ENCODE measurements at places on chromosomes 7 and 10.
A peak's percentile ranks its signal among the peaks of the same experiment; 100 is the strongest.

- no peak for DNase-seq
These were observed 382.7 kb upstream of the FOXK1 start for GRCh38 chr7:4299431-4299830.

DNA sequence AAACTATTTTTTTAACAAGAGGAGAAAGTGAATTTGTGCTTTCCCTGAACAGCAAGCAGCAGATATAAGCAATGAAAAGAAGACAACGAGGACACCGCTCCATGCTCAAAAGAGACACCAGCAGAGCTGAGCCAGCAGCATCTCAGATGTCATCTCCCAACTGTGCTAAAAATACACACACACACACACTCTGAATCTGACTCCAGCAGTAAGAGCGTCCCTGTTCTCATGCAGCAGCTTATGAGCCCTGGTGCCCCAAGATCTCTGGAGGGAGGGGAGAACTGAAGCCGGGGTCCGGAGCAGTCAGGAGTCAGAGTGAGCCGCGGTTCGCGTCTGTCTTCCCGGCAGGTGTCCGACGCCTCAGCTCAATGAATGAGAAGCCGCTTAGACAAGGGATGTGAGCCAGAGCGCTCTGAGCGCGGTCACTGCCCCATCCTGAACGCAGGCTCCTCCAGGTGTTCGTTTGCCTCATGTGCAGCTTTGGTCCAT lies 49.2 kb downstream of the SVIL start:
- DNase-seq: no peak

DNA sequence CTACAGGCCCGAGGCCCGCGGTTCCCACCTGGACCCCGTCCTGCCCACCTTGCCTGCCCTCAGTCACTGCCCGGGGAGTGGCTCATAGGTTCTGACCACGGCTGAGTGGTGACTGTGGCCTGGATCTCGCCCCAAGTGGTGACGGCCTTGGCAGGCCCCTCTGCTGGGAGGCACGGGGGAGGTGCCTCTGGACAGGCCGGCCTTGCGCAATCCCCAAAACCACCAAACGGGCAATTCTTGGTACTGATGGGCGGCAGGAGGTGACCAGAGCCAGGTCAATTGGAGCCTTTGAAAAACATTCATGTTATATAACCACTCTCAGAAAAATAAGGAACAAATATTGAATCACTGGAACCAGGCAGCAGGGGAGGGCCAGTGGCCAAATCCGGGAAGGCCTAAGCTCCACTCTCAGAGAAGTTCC lies 83.4 kb downstream of the PRKAG2 start:
- DNase-seq: no peak

DNA sequence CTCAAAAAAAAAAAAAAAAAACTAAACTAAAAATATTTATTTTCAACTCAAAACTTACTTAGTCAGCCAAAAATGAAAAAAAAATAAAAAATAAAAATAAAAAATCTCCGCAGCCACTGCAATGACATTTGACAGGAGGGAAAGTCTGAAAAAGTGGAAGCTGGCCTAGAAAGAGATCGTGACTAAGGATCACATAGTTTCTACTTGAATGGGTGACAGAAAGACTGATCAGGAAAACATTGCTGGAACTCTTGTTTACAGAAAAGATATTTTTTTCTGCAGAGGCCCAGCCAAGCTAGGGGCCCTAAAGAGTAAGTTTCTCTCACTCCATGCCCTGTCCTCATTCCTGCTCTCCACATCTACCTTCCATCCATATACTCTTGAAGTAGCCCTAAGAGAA lies 92.8 kb upstream of the KCND2 start:
- no peak for DNase-seq

DNA sequence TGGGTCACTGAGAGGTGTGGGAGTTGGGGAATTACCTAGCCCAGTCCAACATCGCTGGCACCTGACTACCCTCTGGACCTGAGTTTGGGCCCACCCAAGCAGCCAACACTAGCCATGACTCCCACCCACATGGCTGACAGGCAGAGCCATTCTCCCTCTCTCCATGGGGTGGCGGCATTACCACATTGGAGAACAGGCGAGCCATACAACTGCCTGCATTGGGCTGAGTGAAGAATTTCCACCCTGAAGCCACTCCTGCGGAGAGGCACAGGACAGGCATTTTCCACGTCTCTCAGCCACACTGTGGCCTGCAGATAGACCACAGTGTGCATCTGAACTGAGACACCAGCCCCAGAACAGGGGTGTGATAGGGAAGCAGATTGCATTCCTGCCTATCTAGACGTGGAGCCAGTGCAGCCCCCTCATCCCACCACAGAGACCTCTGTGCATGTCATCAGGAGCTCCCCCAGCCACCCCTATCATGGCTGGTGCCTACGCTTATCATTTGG lies 58.2 kb upstream of the ANTXRL start:
- no peak for DNase-seq

GRCh38 chr7:151410405-151411390 lies 860 bp upstream of the WDR86 start:
- DNase-seq: no peak

GRCh38 chr10:103232131-103232673 lies 13.5 kb upstream of the RPEL1 start:
- no peak for DNase-seq

GRCh38 chr10:52258799-52259425 lies 55.2 kb upstream of the DKK1 start:
- no peak for DNase-seq

DNA sequence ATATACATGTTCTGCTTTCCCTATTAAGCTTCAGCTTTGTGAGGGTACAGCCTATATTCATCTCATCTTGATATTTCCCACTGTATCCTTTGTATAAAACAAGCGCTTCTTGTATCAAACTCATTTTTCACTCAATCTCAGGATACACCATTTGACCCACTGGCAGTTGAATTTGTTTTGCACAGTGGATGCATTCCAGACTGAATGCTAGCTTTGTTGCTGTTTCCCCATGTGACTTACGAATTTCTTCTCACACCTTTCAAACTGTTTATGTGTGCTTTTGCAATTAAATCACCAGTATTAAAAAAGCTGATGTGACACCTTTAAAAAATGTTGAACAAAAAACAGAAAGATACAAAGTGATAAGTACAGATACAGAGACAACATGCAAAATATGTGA lies 180.9 kb downstream of the ZNF438 start:
- no peak for DNase-seq

DNA sequence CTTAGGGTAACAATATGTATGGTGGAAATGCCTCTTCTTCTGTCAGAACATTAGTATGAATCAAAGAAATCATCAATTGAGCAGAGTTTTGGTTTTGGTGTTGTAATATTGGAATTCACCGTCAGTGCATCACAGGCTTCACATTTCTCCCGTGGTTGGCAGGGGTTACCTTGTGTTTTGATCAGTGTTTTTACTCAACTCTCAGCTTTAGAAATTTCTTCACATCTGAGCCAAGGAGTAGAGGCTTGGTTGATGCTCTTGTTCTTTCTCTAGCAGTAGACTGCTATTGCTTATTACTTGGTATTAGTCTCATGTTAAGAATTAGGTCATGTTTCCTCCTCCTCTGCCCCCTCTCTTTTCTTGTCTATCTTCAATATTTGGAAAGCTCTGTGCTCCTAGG lies 188.8 kb upstream of the SMIM30 start:
- no peak for DNase-seq

GRCh38 chr7:25638590-25639244 lies 410.4 kb upstream of the NPVF start:
- no peak for DNase-seq

DNA sequence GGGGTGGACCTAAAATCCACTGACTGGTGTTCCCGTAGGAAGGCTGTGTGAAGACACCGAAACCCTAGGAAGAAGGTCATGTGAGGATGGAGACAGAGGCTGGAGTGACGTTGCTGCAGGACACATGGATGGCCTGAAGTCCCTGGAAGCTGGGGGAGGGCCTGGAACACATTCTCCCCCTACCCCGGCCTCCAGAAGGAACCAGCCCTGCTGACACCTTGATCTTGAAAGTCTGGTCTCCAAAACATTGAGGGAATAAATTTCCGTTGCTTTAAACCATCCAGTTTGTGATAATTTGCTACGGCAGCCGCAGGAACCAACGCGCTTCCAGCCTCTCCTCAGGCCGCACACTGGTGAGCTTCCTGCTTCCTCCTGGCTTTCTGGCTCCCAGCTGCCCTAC lies 288.2 kb downstream of the GLRX3 start:
- DNase-seq: no peak

- DNase-seq: no peak
These were observed 29.1 kb downstream of the POLL start for GRCh38 chr10:101558671-101559595.

- no peak for DNase-seq
These were observed 167.1 kb upstream of the ZMIZ1 start for GRCh38 chr10:78901694-78902093.

DNA sequence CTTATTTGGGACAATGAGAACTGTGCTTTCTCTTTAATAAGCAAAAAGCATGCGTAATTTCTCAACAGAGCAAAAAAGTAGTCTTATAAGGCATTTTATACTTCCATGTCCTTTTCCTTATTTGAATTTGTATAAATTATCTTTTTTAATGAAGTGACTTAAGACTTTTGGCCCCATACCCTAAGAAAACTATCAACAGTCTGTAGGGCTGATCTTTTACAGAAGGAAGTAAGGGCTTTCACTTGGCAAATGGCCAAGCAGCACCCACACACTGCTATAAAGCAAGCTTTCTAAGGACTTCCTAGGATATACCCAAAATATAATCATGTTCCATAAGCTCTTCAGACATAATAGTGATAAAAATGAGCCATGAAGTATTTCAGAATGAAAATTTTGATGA lies 3.4 kb downstream of the CRPPA start:
- DNase-seq: no peak

DNA sequence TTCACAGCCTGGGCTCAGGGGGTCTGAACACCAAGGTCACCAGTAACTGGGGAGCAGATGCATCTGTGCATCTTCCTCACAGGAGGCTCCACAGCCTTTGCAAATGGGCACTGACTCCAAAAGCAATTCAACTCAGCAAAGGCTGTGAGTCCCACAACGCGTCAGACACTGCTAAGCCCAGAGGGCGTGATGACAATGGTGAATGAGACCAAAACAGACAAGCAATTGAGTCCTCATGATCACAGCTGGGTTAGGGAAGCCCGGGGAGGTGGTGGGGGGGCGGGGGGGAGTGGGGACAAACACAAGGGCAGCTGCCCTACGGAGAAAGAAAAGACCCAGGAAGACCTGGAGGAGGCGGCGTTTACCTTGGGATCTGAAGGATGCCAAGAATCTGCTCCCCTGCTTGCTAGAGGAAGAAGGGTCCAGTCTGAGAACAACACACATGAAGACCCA lies 61.6 kb upstream of the RNF32 start:
- no peak for DNase-seq

GRCh38 chr10:128007971-128008370 lies 101.1 kb downstream of the PTPRE start:
- no peak for DNase-seq

GRCh38 chr7:153452661-153453060 lies 599.5 kb upstream of the DPP6 start:
- no peak for DNase-seq

DNA sequence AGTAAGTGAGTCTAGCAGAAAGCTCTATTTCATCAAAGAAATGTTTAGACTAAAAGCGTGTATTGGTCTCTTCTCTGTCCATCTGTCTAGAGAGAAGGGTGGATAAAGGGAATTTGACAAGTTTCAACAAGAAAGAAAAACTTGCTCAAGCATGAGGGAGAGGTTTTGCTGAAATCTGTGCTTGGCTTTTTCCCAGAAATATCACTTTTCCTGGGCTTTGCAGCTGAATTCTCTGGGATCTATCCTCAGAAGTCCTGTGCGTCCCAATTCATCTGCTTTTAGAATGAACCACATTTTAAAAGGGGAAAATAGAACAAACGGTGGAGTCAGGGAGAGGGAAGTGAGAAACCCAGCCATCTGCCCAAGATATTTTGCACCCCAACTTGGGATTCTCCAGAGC lies 59.6 kb upstream of the CELF2 start:
- DNase-seq: no peak

- DNase-seq: no peak
These were observed 99.9 kb downstream of the MPP7 start for GRCh38 chr10:28202941-28203352.

DNA sequence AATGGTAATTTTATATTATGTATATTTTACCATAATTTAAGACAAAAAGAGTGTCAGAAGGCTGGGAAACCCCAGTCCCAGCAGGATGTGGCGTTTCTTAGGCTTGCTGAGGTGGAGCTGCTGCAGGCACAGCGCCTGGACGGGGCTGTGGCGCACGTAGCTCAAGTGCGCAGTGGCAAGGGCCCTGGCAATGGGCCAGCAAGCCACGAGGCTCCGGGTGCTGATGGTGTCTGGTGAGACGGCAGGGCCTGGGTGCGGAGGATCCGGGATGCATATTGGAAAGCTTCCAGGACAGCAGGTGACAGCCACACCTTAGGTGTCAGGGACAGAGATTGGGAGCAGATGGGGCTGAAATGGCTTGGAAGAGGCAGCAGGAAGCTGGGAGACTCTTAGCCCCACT lies 37.2 kb downstream of the CLEC2L start:
- DNase-seq: peak; percentile 80

GRCh38 chr7:33677556-33677955 lies 227.8 kb upstream of the BMPER start:
- no peak for DNase-seq

DNA sequence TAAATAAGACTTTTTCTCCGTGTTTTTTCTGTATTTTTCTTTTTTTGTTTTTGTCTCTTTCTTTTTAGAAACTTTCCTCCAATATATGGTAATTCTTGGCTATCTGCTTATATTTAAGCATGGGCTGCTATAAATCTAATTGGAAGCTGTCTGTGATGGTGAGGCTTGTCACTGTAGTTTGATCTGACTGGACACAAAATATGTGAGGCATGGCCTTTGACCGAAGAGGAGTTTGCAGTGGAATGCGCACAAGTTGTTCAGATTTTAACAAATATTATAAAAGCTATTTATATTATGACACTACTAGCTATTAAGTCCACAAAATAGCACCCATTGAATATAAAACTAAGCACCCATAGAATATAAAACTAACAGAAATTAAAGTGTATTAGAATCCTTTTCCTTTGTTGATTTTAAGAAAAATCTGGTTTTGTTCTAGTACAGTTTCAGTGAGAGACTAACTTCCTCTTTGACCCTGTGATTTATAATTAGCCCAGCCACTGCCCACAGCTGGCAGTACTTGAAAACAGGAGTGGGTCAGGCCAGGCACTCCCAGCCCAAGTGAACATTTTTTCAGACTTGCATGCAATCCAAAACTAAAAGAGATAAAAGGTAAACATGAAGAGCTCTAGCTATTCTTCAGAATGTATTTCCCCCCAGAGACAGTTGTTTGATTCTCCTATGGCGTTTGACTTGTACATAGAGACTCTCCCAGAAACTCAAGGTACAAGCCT lies 69.9 kb upstream of the FGL2 start:
- no peak for DNase-seq

DNA sequence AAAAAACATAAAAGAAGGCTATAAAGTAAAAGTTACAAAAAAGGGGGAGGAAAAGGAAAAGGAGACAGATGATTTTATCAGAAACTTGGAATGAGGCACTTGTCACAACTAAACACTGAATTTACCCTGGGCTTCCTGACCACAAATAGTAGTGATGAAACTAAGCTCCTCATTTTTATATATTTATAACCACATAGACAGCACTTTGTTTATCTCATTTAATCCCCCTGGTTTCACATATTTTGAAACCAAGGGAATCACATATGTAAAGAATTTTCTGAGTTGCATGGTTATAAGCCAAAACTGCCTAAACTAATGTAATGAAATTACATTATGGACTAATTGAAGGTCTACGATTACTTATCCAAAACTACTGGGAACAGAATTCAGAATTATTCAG lies 39.6 kb upstream of the MET start:
- no peak for DNase-seq

GRCh38 chr7:41578700-41579099 lies 124.2 kb downstream of the INHBA start:
- DNase-seq: no peak

Data from NCI-H1092 (cell line).